ENCODE measurements at places on chromosomes 7 and 10. TPM values are rescaled to one million over a fixed set of nuclear protein-coding genes. Genes with fewer than 3 reads are reported as not detected.

DNA sequence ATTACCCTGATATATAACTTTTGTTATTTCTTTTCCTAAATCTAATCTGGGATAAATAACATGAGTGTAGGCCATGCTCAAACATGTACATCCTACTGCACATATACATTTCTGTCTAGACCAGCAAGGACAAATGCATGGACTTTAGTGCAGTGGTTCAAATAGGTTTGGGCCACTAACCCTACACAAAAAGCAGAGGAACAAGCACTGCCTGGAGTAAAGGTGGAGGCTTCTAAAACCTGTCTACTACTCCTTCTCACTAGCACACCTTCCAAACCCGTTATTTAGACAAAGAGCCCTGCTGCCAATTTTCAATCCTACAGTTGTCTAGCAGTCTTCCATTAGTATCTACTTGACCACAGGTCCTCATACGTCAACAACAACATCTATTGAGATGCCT is 34.8 kb downstream of the SGCE start:
- no peak for DNase-seq
- H3K36me3 ChIP-seq = no peaks in the 10 kb centered on the region
- no peak overlapping the region for H3K27ac ChIP-seq

DNA sequence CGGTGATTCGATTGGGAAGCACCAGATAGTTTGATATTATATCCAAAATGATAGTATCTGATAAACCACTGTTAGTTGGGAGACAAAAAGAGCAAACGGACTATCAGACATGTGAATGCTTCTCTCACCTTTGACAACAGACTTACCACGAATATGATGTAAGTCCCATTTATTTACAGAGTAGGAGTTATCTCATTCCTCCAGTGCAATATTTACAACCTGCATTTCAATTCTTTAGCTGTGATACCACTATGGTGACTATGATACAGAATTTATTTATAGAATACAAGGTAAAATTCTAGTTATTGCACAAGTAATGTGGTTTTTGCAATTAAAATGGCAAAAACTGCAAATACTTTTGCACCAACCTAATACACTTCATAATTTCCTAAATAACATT is 61.6 kb downstream of the ESYT2 start:
- H3K4me3 ChIP-seq = no peak overlapping the region
- H3K27ac ChIP-seq = no peak overlapping the region
- no peaks in the 10 kb centered on the region for H3K27me3 ChIP-seq
- no peaks in the 10 kb centered on the region for H3K36me3 ChIP-seq

DNA sequence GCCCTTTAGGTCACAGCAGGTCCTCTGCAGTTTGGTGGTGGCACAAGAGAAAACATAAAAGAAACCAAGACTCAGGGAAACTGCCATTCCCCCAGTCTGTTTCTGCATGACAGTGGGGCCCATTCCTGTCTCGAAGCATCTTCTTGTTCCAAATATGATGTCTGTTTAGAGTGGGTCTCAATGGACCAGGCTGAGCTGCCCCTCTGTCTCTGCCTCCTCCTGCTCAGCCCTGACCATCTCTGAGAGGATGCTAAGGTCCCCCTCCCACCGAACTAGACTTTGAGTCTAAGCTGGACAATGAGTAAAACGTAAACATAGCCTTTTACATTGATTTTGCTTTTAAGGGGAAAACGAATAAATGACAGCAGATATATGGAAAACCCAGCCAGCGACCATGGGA is 40.4 kb downstream of the CLEC2L start:
- no peak overlapping the region for H3K4me3 ChIP-seq
- H3K4me1 ChIP-seq = no peaks in the 10 kb centered on the region
- DNase-seq = no peak

GRCh38 chr7:152522571-152523067 is 86.8 kb upstream of the KMT2C start:
- peak; percentile 45 for DNase-seq
- H3K27me3 ChIP-seq = no peaks in the 10 kb centered on the region
- H3K36me3 ChIP-seq = no peaks in the 10 kb centered on the region
- H3K4me1 ChIP-seq = peaks cover 13% of the 10 kb centered on the region

- no peak overlapping the region for H3K4me3 ChIP-seq
- peaks cover 11% of the 10 kb centered on the region for H3K4me1 ChIP-seq
- no peaks in the 10 kb centered on the region for H3K27me3 ChIP-seq
- no peak overlapping the region for H3K27ac ChIP-seq
- no peaks in the 10 kb centered on the region for H3K36me3 ChIP-seq
Measured at GRCh38 chr7:43922726-43923125, 3.5 kb upstream of the UBE2D4 start.

DNA sequence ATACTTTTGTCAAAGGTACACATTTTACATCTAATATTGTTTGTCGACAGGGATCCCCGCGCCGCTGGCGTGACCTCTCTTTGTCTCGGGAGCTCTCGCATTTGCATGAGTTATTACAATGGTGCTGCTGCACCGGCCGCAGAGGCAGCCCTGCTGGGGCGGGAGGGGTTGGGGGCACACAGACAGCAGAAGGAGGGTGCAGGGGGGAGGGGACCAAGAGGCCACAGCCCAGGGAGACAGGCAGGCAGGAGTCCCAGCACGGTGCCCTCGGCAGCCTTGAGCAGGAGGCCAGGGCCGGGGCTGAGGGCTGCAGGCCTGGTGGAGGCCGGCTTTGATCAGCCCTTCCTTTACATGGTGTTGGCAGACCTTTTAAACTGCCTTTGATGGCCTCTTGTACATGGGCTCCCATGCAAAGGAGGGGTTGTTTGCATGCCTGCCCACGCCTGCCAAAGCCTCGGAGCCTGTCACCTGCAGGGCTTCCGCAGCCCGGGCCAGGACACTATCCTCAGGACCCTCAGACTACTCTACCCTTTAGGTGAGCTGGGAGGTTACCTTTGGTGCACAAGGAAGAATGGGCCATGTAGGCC is 95.5 kb downstream of the EBF3 start:
- no peaks in the 10 kb centered on the region for H3K27me3 ChIP-seq
- H3K4me3 ChIP-seq = no peak overlapping the region
- no peak overlapping the region for H3K27ac ChIP-seq
- no peaks in the 10 kb centered on the region for H3K4me1 ChIP-seq
- no peak for DNase-seq
- H3K36me3 ChIP-seq = no peaks in the 10 kb centered on the region

- H3K27me3 ChIP-seq = no peaks in the 10 kb centered on the region
- H3K4me1 ChIP-seq = no peaks in the 10 kb centered on the region
- DNase-seq = no peak
- H3K4me3 ChIP-seq = no peak overlapping the region
- no peak overlapping the region for H3K27ac ChIP-seq
- H3K36me3 ChIP-seq = no peaks in the 10 kb centered on the region
Measured at GRCh38 chr10:13003004-13003403, 1.5 kb upstream of the CCDC3 start.

- no peaks in the 10 kb centered on the region for H3K4me1 ChIP-seq
- no peak overlapping the region for H3K27ac ChIP-seq
- no peaks in the 10 kb centered on the region for H3K27me3 ChIP-seq
- no peak overlapping the region for H3K4me3 ChIP-seq
- no peak for DNase-seq
Measured at GRCh38 chr7:152637920-152638580, 37.9 kb downstream of the XRCC2 start.

DNA sequence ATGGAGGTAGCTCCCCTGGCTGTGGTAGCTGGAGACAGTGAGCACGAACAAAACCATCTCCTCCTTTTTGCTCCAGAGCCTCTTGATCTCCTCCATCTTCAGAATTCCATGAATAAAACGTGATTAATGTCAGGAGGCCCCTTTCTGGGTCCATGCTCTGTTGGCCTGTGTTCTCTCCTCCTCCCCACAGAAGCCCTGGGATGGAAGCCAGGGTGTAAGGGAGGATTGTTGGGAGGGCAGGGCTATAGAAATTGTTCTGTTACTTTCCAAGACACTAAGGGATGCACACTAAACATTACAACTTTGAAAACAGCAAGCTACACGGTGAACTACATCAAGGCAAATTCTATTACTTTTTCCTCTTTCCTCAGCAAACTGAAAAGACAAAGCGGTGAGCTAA is 96.3 kb downstream of the RNF216 start:
- no peaks in the 10 kb centered on the region for H3K36me3 ChIP-seq
- no peaks in the 10 kb centered on the region for H3K27me3 ChIP-seq
- H3K4me1 ChIP-seq = peaks cover 19% of the 10 kb centered on the region
- no peak overlapping the region for H3K27ac ChIP-seq
- DNase-seq = no peak
- no peak overlapping the region for H3K4me3 ChIP-seq

GRCh38 chr7:101287032-101287431 is 34.6 kb downstream of the IFT22 start:
- H3K4me3 ChIP-seq = no peak overlapping the region
- no peaks in the 10 kb centered on the region for H3K27me3 ChIP-seq
- no peaks in the 10 kb centered on the region for H3K36me3 ChIP-seq
- no peaks in the 10 kb centered on the region for H3K4me1 ChIP-seq
- DNase-seq = no peak

DNA sequence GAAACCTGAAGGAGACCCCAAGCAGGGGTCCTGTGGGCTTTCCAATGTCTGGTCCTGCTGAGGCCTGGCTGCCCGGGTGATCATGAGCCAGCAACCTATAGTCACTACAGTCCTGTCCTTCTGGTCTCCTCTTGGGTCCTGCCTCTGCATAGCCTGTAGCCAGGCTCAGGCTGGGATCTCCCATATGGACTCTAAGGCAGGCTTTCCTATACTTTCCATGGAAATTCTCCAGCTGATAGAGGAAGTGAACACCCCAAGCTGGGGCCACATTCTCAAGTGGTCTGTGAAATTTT is 26.4 kb downstream of the ANXA8 start:
- no peaks in the 10 kb centered on the region for H3K36me3 ChIP-seq
- DNase-seq = no peak
- no peaks in the 10 kb centered on the region for H3K27me3 ChIP-seq

The TYW1B gene
- 11.3 TPM for total RNA-seq

The FGFBP3 gene
- 1.4 TPM for total RNA-seq

The TWIST1 gene
- 22.5 TPM for total RNA-seq

The MLXIPL gene
- 160 TPM for total RNA-seq

The WDR11 gene
- total RNA-seq = 60.2 TPM

The BAIAP2L1 gene
- total RNA-seq = 16.8 TPM

The MALRD1 gene
- total RNA-seq = 26.7 TPM

The SPDYE16 gene
- total RNA-seq = 1.3 TPM

The PIK3CG gene
- 6.5 TPM for total RNA-seq

Data from testis (tissue), 5 donors.